Astrocyte (in vitro differentiated cells and primary cell): ENCODE measurements at places on chromosomes 12 and 14.

- no peaks in the 10 kb centered on the region for H3K4me1 ChIP-seq
- DNase-seq, result no peak
- H3K36me3 ChIP-seq, result no peaks in the 10 kb centered on the region
- H3K27me3 ChIP-seq, result no peaks in the 10 kb centered on the region
- H3K27ac ChIP-seq, result no peak overlapping the region
Observed at GRCh38 chr12:130762319-130762675, 46.2 kb upstream of the RIMBP2 start.

- no peaks in the 10 kb centered on the region for H3K27me3 ChIP-seq
- DNase-seq, result no peak
- H3K36me3 ChIP-seq, result no peaks in the 10 kb centered on the region
- H3K4me1 ChIP-seq, result peaks cover 15% of the 10 kb centered on the region
- no peak overlapping the region for H3K27ac ChIP-seq
Observed at GRCh38 chr12:122403115-122403770, 19.2 kb downstream of the CLIP1 start.

GRCh38 chr12:130602251-130602650 lies 113.8 kb downstream of the RIMBP2 start:
- H3K4me3 ChIP-seq, result no peak overlapping the region
- no peaks in the 10 kb centered on the region for H3K27me3 ChIP-seq
- no peak overlapping the region for H3K27ac ChIP-seq
- no peaks in the 10 kb centered on the region for H3K4me1 ChIP-seq
- DNase-seq, result no peak
- no peaks in the 10 kb centered on the region for H3K36me3 ChIP-seq

DNA sequence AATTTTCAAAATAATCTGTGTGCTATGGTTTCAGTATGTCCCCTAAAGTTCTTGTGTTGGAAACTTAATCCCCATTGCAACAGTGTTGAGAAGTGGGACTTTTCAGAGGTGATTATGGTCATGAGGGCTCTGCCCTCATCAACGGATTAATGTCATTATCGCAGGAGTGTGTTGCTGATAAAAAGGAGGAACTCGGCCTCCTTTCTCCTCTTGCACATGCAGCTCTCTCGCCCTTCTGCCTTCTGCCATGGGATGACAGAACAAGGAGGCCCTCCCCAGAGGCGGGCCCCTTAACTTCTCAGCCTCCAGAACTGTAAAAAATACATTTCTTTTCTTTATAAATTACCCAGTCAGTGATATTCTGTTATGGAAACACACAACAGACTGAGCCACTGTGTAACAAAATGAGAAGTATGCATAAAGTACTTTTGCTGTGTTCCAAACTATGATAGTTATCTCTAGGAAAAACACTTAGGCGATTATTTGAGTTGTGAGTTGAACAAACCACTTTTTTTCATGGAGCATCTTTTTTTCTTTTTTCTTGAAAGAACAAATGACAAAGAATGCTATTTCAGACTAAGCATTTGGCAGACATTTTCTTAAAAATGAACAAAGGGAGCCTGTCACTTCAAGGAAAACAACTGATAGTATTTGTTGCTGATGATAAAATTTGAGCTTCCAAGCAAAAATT lies 134.8 kb upstream of the FUT8 start:
- H3K27me3 ChIP-seq, result no peaks in the 10 kb centered on the region
- no peak overlapping the region for H3K27ac ChIP-seq
- no peak for DNase-seq
- H3K4me3 ChIP-seq, result no peak overlapping the region

DNA sequence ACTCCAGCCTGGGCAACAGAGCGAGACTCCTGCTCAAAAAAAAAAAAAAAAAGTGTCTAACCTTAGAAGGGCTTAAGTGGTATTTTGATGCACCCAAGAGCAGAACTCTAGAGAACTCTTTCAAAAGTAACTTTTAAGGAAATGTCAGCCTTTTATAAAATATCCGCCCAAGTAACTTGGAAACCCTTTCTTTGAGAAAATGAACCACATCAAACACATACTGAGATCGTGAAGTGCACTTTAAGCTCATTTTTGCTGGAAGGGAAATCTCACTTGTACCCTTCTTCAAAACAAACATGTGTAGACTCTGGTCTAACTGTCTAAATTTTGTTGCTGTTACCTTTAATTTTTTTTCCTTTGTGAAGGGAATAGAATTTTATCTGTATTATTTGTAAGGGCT lies 5.5 kb downstream of the C12orf56 start:
- H3K27me3 ChIP-seq, result no peaks in the 10 kb centered on the region
- DNase-seq, result no peak
- H3K27ac ChIP-seq, result no peak overlapping the region
- peaks cover 5% of the 10 kb centered on the region for H3K4me1 ChIP-seq

- no peaks in the 10 kb centered on the region for H3K36me3 ChIP-seq
- no peaks in the 10 kb centered on the region for H3K4me1 ChIP-seq
- no peak for DNase-seq
- H3K27ac ChIP-seq, result no peak overlapping the region
- peaks cover 18% of the 10 kb centered on the region for H3K27me3 ChIP-seq
- H3K4me3 ChIP-seq, result no peak overlapping the region
Observed at GRCh38 chr14:34018564-34019244, 67.8 kb upstream of the EGLN3 start.

DNA sequence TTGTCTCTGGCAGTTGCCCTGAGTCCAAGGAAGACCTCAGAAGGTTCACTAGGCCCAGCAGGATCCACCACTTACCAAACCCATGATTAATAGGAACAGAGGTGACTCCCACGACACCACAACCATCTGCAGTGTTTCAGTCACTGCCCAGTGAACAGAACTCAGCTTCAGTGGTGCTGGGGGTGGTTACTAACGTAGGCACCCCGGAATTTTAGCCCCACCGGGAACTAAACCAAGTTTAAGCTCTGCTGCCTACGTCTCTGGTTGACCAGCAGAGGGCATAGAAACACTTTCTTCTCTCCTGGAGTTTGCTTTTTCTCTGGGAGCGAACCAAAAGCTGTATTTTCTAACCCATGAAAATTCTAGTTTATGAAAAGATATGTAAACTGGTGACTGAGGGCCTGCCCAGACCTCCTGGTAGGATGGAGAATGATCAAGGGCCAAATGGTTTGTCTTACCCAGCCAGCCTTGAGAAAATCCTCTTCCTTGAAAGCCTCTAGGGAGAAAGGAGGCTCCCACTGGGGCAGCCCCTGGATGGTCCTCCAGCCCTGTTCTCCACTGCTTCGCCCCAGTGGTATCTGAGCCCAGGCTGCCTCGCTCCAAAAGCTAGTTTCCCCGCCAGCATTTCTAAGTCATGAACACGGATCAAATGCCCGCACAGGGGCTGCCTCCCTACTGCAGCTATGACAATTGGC lies 379.8 kb downstream of the DPF3 start:
- peaks cover 20% of the 10 kb centered on the region for H3K4me1 ChIP-seq
- no peak overlapping the region for H3K4me3 ChIP-seq
- peak; percentile 36 for DNase-seq
- no peaks in the 10 kb centered on the region for H3K36me3 ChIP-seq

GRCh38 chr14:94361682-94362081 lies 26.7 kb downstream of the SERPINA1 start:
- H3K36me3 ChIP-seq, result no peaks in the 10 kb centered on the region
- no peak overlapping the region for H3K4me3 ChIP-seq
- H3K4me1 ChIP-seq, result no peaks in the 10 kb centered on the region
- H3K27me3 ChIP-seq, result no peaks in the 10 kb centered on the region
- DNase-seq, result no peak

DNA sequence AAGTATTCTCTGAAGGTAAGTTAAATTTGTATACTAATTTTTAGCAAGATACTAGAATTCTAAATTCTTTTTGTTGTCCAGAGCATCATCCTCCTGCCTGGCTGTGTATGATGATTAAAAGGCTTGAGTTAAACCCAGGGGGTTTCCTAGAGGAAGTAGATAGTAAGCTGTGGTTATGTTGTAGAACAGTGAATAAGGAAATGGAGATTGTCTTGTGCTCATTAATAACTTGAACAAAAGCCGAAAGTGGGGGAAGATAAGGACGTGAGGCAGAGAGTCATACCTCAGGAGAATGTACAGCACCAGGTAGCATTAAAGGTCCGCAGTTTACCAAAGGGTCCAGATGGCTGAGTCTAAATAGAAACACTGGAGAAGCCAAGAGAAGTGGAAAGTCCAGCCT lies 42.0 kb downstream of the CKB start:
- no peaks in the 10 kb centered on the region for H3K27me3 ChIP-seq
- peaks cover 6% of the 10 kb centered on the region for H3K4me1 ChIP-seq
- H3K4me3 ChIP-seq, result no peak overlapping the region
- no peak for DNase-seq
- peaks cover 27% of the 10 kb centered on the region for H3K36me3 ChIP-seq

GRCh38 chr12:76698966-76699365 lies 64.9 kb upstream of the ZDHHC17 start:
- no peaks in the 10 kb centered on the region for H3K27me3 ChIP-seq
- H3K36me3 ChIP-seq, result no peaks in the 10 kb centered on the region
- no peak overlapping the region for H3K27ac ChIP-seq
- H3K4me3 ChIP-seq, result no peak overlapping the region
- DNase-seq, result no peak

DNA sequence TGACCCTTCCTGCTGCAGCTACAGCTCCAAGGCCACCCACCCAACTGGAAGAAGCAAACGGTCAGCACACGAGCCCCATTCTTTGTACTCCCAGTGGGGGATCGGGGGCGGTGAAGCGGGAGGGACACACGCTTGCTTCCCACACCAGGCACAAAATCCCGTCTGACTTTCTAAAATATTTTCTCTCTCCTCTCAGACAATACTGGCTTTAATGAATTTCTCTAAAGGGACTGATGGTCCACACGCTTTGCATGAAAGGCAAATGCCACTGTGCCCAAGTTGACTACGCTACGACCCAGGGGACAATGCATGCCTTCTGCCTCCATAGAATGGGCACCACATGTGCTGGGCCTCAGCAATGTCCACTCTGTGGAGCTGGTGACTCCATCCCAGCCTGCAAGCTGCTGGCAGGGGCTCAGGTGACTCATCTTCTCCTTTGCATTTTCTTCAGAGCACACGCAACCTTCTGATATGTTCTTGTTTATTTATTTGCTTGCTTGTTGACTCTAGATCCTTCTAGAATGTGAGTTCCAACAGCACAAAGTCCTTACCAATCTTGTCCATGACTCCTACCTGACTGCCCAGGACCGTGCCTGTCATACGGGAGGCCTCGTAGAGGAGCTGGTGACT lies 15.6 kb downstream of the SYNE3 start:
- H3K27me3 ChIP-seq, result no peaks in the 10 kb centered on the region
- H3K36me3 ChIP-seq, result no peaks in the 10 kb centered on the region
- peaks cover 36% of the 10 kb centered on the region for H3K4me1 ChIP-seq
- H3K27ac ChIP-seq, result peak overlapping the region; percentile 3
- H3K4me3 ChIP-seq, result no peak overlapping the region

GRCh38 chr14:33676135-33676566 lies 274.7 kb downstream of the EGLN3 start:
- H3K27ac ChIP-seq, result peak overlapping the region; percentile 1
- H3K27me3 ChIP-seq, result no peaks in the 10 kb centered on the region
- no peaks in the 10 kb centered on the region for H3K36me3 ChIP-seq
- DNase-seq, result peak; percentile 57
- H3K4me1 ChIP-seq, result peaks cover 28% of the 10 kb centered on the region
- no peak overlapping the region for H3K4me3 ChIP-seq
